GM20000 (cell line): ENCODE measurements at places on chromosomes 4 and X.

GRCh38 chr4:173420324-173420752 is 21.4 kb upstream of the SCRG1 start:
- peak; percentile 23 for DNase-seq

GRCh38 chr4:176789955-176790354 is 2.8 kb downstream of the VEGFC start:
- DNase-seq: peak; percentile 69

DNA sequence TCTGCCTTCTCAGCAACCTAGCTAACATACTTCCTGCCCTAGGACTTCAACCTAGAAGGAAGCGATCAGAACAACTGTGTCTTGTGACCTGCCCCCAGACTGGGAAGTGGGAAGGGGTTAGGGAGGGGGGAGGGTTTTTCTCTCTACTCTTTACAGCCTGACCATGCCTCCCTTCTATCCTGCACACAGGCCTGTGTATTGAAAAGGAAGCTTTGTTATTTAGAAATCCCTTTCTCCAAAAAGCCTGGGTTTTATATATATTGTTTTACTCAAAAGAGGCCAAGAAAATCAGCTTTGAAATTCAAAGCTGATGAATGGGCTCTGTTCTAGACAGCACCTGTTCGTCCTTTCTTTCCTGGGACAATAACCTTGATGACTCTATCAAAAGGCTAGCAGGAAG is 35.2 kb upstream of the SMS start:
- DNase-seq: no peak

GRCh38 chrX:54045563-54046228 is 1.4 kb upstream of the PHF8 start:
- DNase-seq: no peak

DNA sequence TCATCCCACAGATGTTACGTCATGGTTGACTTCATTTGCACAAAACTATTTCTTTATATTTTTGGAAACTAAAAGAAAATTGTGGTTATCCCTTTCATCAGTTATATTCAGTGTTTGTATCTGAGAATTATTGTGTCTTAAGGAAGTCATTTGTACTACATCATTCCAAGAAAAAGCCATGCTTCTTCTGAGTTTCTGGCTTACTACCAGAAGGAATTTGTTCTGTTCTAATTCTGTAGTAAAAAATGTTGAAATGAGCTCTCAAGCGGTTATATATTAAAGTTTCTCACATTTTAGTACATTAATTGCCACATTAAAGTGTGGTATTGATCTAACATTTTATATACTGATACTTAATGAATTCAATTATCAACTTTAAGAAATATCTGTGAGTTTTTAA is 1844.5 kb downstream of the PCDH7 start:
- no peak for DNase-seq

DNA sequence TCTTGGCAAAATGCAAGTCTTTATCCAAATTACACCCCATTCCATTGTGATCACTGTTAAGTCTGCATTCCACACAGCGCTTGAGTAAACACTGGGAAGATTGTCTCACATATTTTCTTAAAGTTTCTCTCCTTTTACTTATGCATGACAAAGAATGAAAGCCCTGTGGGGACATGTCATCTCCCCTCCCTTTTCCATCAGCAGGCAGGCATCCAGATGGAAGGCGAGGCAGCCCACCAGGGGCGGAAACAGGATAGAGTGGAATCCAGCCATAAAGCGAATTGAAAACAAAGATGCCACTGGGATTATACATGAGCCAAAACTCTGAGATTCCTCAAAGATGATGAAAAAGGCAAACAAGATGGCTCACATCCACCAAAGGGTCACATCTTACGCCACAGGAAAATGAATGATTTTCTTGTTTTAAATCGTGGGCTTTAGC is 78.2 kb downstream of the AFAP1 start:
- no peak for DNase-seq

- DNase-seq: no peak
These were observed 27.2 kb downstream of the MAB21L2 start for GRCh38 chr4:150609131-150609530.

DNA sequence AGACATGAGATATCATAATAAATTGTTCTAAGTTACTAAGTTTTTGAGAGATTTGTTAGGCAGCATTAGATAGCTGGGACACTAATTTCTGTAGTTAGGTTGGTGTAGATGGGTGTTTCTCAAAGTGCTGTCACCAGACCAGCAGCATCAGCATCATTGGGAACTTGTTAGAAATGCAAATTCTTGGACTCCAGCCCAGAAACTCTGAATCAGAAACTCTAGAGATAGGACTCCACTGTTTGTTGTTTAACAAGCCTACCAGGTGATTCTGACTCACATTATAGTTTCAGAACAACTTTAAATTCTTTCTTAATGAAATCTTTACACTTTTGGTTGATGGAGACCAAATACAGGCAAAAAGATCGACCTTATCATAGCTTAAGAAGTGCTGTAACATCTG is 173.7 kb downstream of the PABPC4L start:
- DNase-seq: no peak

DNA sequence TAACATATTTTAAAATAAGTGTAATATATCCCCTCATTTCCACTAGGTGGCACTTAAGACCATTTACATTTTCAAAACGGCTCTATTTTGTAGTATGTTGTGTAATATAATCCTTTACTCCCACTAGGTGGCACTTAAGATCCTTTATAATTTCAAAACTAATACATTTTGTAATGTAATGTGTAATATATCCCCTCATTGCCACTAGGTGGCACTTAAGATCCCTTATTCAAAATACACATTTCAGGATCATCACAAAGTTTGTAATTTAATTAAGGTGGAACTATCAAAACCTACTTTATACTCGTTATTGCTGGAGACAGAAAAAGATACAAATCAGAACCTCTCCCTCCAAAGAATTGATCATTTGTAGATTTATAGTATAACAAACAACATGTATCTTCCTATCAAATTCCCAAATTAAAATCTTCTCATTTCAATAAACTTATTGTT is 132.5 kb downstream of the ARHGAP6 start:
- peak; percentile 14 for DNase-seq

- no peak for DNase-seq
These were observed 956.7 kb downstream of the GLUD2 start for GRCh38 chrX:122004127-122004526.

DNA sequence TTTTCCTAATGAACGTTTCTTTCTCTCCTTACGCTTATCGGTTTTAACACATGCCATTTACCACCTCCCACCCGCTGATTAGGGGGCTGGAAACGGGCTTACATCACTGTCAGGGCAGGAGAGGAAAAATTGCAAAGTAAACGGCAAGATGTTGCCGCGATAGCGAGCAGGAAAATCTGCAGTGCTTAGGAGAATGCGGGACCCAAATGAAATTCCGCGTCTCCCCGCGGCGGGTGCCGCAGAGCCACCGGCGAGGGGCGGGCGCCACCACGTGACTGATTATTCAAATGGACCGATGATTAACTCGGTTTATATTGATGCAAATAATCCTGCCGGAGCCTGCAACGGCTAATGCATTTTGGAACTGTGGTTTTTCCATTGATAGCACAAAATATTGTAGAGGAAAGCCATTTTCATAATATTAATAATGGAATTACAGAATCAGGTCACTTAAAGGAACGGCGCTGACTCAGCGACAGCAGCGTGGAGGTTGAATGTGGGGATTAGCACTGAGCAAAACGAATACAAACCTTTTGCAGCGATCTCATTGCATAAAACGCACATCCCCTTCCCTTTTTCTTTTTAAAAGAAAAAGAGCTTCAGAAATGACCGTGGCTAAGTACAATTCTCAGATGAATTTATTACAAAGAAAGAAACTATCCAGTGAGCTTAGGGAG is 224.2 kb downstream of the STIM2 start:
- DNase-seq: no peak

GRCh38 chr4:141768954-141769353 is 132.6 kb downstream of the IL15 start:
- no peak for DNase-seq

DNA sequence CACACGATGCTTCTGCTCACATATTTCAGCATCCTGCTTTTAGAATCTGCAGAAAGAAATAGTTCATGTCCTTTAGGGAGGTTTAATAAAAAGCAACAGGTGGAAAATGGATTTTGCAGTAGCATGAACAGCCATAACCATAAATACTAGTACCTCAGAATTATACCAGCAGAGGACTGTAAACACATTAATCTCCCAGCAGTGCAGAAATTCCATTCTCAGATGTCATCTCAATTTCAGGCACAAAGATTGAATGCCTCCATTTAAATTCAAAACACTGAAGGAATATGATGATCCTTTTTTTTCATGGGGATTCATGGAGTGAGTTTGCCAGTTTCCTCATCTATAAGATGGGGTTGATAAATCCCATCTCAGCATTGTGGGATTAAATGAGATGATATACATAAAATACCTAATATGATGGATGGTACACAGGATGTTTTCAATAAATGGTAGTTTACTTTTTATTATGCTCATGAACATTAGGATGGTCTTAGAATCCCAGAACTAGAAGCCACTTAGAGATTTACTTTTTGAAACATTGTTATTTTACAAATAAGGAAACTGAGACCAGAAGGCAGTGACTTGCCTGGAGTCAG is 566 bp upstream of the LIMCH1 start:
- no peak for DNase-seq

DNA sequence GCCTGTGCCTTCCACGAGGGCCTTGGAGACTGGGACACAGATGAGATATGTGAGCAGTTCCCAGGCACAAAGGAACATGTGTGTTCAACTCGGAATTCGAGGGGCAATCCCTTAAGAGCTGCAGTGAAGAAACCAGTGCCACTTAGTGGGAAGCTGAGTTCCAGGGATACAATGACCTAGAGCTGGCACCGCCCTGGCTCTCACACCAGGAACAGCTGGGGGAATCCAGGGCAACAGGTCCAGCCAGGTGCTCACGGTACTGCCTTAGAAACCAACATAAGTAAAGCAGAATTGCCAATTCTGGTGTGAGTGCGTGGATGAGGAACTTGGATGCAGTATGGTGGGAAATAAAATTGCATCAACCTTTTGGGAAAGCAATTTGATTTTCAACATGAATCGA is 122.9 kb downstream of the AFAP1 start:
- no peak for DNase-seq

GRCh38 chrX:148588649-148589310 is 88.4 kb downstream of the AFF2 start:
- no peak for DNase-seq

DNA sequence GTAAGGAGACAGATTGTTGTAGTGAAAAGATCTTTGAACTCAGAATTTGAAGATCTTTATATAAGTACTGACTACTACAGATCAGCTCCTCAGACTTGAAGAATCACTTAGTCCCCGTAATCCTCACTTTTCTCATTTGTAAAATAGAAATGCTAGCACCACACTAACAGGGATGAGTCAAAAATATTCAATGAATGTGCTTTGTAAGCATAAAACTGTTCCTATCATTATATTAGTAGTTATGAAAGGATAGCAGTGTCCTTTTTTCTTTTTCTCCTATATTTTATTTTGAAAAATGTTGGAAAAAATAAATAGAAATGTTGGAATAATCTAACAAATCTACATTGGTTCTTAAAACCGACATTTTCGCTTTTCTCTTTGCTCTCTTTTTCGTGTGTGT is 25.4 kb downstream of the NFKB1 start:
- DNase-seq: no peak

- no peak for DNase-seq
These were observed 306.4 kb downstream of the PTTG2 start for GRCh38 chr4:38266616-38267015.

DNA sequence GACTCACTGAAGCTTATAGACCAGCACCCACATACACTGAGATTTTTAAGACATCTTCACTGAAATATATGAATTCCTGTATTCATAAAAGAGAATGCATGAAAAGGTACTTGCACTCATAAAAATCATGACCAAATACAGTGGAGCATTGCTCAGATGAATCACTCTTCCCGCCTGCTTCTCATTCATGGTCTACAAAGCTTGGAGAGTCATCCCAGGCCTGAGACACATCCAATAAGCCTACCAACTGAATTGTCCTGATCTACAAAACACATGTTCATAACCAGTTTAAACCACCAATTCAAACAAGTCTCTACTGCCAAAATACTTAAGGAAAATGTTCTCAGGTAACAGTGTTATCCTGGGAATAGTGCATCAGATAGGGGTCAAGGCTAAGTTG is 38.1 kb downstream of the PROM1 start:
- DNase-seq: no peak

DNA sequence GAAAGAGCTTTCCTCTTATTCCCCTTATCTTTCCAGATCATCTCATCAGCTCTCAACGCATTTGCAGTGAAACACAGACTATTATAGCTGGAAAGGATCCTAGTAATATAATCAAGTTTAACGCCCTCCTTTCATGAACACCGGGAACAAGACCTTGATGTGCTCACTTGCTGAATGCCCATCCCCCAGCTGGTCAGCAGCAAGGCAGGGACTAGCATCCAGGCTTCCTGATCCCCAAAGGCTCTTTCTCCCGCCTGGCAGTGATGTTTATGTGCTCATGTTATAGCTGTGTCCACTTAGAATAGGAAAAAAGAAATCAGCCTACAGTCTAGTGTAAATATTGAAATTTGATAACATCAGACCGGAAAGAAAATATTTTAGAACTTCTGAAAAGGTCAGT is 24.6 kb downstream of the GPC4 start:
- no peak for DNase-seq

DNA sequence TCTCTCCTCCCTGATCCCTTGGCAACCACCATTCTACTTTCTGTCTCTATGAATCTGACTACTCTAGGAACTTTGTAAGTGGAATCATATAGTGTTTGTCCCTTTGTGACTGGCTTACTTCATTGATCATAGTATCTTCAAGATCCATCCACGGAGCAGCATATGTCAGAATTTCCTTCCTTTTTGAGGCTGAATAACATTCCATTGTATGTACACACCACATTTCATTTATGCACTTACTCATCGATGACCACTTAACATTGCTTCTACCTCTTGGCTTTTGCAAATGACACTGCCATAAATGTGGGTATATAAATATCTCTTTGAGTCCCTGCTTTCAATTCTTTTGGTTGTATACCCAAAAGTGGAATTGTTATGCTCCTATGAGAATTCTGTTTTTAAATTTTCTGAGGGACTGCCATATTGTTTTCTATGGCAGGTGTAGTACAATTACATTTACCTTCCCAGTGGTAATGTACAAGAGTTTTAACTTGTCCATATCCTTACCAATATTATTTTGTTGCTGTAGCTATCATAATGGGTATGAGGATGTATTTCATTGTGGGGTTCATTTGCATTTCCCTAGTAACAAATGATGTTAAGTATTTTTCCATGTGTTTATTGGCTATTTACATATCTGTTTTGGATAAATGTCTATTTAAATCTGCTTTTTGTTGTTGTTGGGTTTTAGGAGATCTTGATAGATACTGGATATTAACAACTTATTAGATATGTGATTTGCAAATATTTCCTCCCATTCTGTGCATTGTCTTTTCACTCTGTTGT is 466.1 kb downstream of the C4orf33 start:
- DNase-seq: no peak

DNA sequence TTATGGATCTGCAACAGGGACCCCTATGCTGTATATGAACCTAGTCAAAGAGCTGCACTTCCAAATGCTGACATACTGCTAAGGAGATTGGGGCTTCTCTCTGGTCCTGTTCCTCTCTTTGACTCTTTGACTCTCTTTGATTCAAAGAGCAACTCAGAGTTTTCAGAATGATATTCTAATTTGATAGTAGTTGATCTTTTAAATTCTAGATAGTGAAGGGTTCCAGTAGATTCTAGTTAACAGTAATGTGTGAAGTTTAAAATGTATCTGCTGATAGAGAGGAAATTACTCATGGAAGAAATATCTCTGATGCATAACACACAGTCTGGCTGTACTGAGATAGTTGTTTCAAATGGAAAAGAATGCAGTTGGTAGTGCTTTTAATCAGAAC is 239.1 kb downstream of the RASL11B start:
- DNase-seq: no peak
